ENCODE measurements at places on chromosomes 5 and 9. TPM values are rescaled to one million over a fixed set of nuclear protein-coding genes. Genes with fewer than 3 reads are reported as not detected.

PHYKPL gene
- 9.9 TPM for total RNA-seq

PCDHGB6 gene
- 0.61 TPM for total RNA-seq

SPATA31A3 gene
- total RNA-seq, result not detected

MARCOL gene
- total RNA-seq, result not detected

SLC27A4 gene
- total RNA-seq, result 38.4 TPM

PLPP1 gene
- 20.0 TPM for total RNA-seq
